ENCODE measurements at places on chromosomes 4 and X.

DNA sequence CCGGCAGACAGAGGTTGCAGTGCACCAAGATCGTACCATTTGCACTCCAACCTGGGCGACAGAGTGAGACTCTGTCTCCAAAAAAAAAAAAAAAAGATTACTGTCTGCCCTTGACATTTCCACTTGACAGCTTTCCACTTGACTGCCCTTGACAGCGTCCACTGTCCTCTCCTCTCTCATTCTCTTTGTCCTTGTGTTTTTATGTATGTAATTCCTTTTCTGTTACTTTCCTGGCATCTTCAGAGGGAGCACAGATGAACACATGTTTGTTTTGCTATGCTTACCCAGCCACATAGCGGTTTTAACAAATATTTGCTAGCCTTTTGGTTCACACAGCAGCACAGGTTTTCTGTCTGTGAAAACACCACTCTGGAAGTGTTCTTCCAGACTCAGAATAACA is 26.2 kb downstream of the SYAP1 start:
- DNase-seq, result no peak

DNA sequence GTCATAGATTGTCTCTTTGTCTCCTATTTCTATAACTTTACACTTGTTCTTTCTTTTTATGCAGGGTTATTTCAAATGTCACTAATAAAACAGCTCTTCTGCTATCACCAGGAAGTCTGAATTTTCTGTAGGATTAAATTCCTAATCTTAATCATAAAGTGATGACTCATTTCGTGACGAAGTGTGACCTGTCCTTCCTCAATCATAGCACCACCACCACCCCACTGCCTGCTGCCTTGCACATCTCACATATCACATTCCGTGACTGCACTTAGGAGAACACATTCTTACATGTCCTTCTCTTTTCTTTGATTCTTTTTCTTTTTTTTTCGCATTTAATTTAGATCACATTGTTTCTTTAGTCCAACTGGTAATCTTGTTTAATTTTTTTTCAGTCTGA is 57.7 kb upstream of the UGT2B7 start:
- no peak for DNase-seq

DNA sequence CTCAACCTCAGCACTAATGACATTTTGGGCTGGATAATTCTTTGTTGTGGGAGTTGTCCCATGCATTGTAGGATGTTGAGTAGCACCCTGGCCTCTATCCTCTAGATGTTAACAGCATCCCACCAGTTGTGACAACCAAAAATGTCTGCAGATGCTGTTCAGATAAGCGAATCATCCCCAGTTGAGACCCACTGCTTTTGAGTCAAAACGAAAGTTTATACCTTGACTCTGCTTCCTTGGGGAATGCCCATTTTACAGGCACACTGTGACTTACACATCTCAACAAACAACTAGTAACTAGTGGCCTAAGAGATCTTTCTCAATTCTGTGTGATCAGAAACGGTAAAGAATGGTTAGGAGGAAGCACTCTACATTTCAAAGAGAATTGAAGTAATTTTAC is 37.0 kb downstream of the SEPSECS start:
- DNase-seq, result no peak

- DNase-seq, result no peak
Observed at GRCh38 chrX:125003746-125004446, 315.8 kb upstream of the TEX13C start.

DNA sequence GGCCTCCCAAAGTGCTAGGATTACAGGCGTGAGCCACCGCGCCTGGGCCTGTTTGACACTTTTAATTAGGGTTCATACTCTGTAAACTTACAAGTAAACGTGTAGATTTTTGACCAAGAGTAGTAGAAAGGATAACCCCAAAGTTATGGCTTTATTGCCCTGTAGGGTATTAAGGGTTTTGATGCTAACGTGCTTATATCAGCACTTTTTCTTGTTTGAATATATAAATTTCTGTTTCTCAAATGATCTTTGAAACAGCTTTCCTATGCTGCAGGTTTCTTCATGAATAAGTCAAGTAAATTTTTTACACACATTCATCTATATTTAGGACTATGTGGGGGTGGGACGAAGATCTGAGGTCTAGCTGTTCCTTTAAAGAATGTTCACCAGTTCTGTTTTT is 29.3 kb upstream of the REPS2 start:
- DNase-seq, result no peak

- no peak for DNase-seq
Observed at GRCh38 chrX:44953734-44954502, 80.9 kb downstream of the KDM6A start.

DNA sequence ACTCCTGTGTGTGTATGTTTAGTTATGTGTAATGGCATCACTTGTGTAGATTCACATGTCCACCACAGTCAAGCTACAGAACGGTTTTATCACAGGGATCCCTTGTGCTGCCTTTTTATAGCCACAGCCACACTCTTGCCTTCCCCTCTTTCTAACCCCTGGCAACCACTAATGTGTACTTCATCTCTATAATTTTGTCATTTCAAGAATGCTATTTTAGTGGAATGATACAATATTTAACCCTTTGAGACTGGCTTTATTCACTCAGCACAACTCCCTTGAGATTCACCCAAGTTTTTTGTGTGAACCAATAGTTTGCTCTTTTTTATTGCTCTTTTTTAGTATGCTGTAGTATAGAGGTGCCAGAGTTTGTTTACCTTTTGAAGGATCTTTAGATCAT is 112.1 kb downstream of the CDKL5 start:
- DNase-seq, result no peak

- DNase-seq, result no peak
Observed at GRCh38 chr4:48129307-48130014, 4.6 kb downstream of the TXK start.

DNA sequence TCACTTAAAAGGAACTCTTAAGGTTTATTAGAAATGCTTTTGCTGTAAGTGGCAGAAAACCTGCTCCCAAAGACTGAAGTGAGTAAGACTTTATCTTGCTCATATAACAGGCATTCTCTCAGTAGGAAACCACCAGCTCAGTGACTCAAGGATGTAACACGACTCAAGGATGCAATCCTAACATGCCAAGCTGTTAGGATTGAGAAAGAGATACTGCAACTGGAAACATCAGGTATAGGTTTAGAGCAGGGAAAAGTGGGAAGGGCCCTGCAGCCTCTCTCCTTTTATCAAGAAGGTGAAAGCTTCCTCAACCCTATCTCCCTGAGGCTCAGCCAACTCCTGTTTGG is 11.9 kb upstream of the SLC9A7 start:
- no peak for DNase-seq

DNA sequence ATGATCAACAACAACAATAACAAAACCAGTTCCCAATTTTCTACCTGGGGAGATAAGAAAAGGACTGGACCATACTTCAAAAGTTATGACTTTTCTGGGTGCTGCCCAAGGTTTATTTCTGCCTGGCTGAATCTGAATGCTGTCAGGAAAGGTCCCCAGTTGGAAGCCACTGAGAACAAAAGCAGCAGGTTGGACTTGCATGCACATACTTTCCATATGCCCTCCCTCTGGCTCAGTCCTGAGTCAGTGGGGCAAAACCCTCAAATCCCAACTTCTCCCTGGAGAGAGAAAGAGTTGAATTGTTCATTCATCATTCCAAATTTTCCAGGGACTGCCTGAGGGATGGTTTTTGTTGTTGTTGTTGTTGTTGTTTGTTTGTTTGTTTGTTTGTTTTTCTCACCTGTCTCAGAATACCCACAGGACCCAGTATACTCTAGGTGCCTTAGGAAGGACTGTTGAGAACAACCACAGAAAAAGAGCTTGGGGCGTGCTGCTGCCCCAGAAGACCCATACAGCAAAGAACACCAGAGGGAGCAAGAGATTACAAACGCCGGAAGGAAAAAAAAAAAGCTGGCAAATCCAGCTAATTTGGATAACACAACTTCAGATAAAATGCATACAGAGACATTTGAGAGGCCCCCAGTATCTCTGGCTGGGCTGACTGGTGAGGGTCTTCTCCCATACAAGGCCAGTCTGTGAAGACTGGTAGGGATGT is 138.9 kb upstream of the INPP4B start:
- no peak for DNase-seq

DNA sequence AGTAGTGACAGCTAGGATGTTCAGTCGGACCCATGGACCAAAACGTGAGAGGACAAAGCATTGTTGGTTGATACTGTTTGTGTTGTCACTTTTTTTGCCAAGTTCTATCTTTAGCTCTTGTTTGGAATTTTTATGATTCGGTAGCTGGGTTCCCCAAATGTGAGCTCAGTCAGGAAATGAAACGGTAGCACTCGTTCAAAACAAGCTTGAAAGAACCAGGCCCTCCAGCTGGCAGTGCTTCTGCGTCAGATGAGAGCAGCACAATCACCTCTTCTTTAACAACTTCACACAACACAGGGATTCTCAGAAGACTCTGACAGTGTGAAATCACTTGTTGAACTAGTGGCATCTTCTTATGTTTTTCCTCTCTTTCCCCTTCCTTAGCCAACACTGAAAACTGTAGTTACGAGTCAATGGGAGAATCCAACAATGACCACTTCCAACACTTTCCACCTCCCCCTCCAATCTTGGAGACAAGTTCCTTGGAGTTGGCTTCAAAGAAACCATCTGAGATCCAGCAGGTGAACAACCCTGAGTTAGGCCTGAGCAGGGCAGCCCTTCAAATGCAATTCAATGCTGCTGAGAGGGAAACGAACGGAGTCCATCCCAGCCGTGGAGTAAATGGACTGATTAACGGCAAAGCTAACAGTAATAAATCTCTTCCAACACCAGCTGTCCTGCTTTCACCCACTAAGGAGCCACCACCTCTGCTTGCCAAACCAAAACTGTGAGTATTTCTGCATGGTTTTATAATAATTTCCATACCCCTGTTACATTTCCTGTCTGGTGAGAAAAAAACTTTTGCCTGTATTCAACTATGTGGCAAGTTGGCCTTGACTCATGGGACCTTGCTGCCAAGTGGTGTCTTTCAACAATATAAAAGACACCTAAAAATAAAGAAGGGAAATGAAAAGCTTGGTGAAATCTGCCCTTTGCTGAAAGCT is 214.6 kb downstream of the PALLD start:
- no peak for DNase-seq

GRCh38 chr4:11440481-11441193 is 11.9 kb upstream of the HS3ST1 start:
- DNase-seq, result no peak

DNA sequence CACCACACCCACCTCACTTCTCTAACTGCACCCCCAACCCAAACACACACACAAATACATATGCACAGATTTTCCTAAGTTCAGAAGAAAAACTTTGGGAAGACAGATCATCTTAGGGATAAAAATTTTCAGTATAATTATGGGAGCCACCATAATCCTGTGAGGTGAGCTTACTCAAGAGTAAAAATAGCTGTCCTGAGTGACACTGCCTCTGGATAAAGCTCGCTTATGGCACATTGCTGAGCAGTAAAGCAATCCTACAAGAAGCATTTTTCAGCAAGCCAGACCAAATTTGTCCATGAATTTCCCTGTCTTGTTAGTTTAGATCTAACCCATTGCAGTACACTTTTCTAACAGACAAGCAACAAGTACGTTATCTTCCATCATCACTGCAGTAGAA is 83.8 kb downstream of the INPP4B start:
- DNase-seq, result no peak

GRCh38 chr4:75432683-75433082 is 81.5 kb downstream of the RCHY1 start:
- DNase-seq, result no peak

DNA sequence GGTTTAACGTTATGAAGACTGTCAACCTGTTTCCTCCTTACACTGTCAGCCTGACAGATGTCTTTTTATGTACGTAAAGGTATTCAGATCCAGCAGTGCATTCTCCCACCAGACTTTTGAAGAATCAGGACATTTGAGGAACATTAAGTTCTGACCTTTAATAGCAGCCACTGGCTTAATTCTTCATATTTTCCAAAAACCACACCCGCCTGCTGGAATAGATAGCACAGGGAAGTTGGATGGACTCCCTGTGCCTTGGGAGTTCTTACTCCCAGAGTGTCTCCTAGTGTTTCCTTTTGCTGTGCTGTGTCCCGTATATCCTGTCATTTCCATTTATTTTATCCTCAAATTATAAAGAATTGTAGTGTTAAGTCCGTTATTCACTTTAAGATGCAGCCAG is 94.5 kb downstream of the AFF1 start:
- DNase-seq, result no peak

DNA sequence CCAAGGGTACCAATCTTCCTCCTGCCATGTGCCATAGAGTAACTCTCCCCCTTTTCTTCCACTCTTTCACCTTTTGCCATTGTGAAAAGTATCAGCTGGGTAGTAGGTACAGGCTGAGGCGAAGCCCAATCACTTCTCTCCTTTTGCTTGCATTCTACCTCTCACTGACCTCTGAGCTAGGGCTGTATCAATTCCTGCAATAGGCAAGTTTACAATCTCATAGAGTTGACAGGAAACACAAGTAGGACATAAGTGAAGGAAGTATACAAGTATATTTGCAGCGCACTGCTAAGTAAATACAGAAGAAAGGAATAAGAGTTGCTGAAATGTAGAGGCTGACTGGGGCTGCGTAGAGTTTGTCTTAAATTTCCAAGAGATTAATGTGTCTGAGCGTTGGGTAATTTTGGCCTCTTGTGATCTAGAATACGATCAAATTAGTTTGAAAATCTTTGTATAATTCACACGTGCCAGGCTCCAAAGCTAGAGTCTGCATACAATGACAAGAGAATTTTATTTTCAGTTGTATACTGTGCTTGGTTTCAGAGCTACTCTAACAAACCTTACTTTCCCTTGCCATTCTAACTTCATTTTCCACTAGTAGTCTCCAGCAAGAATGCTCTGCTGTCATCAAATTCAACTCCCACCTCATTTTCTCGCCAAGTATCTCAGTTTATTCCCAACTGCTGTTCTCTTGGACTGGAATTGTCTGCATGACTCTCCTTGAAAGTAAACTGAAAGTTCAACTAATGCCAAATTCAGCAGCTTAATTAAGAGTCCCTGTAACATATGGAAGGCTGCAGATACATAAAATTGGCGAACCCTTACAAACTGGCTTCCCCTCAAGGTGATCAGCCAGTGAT is 90.3 kb downstream of the ATP11C start:
- no peak for DNase-seq

- DNase-seq, result no peak
Observed at GRCh38 chr4:180203349-180203748, 2039.9 kb upstream of the TENM3 start.

DNA sequence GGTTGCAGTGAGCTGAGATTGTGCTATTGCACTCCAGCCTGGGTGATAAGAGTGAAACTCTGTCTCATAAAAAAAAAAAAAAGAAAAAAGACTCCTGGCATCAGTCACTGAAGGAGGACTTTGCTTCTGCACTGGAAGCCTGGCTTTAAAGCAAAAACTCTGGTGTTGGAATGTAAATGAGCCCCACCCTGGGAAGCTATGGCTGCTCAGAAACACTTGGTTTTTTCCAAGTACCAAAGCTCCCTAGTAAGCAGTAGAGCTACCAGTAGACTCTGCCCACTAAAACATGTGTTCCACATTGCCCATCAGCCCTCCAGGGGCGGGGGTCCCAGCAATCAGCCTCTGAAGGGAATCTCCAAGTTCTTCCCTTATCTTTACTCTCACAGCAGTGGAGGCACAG is 154.4 kb downstream of the SHROOM3 start:
- DNase-seq, result no peak

- no peak for DNase-seq
Observed at GRCh38 chrX:132837126-132837525, 121.3 kb downstream of the HS6ST2 start.
